H1 (cell line): ENCODE measurements at places on chromosomes 6 and 20.

DNA sequence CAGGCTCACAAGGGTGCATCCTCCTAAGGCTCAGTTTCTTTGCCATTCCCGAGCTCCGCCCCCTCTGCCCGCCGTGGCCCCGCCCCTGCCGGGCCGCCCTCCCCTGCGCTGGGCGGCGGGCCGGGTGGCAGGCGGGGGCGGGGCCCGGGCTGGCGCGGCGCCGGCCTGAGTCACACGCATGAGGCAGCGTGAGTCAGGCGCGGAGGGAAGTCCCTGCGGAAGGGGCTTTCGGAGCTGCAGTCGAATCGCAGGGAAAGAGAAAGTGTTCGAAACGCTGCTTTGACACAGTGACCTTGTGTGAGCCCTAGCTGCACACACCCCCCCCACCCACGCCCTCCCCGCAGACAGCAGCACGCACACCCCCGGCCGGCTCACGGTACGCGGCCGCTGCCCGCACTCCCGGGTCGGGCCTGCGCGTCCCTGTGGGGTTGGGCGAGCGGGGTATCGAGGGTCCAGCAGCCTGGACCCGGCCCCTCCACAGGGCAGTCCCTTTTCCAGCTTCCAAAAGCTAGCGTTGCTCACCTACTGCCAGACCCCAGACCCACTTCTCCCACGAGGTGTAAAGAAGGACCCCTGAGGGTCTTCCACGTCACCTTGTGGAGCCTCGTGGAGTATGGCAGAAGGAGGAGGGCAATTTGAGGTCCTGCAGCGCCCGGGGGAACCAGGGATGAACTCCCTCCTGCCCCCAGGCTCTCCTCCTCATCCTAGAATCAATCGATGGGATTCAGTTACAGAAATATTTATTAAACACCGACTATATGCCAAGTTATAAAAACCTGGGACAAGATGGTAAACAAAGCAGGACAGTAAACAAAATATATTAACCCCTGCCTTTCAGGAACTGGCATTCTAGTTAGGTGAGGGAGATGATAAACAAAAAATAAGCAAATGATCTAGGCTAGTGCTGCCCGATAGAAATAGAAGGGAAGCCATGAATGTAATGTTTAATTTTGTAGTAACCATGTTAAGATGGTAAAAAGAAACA, 12.4 kb upstream of the HMGA1 start:
- peak; percentile 95 for DNase-seq

- no peak for DNase-seq
These were observed 74.4 kb downstream of the PRL start for GRCh38 chr6:22222469-22222868.

DNA sequence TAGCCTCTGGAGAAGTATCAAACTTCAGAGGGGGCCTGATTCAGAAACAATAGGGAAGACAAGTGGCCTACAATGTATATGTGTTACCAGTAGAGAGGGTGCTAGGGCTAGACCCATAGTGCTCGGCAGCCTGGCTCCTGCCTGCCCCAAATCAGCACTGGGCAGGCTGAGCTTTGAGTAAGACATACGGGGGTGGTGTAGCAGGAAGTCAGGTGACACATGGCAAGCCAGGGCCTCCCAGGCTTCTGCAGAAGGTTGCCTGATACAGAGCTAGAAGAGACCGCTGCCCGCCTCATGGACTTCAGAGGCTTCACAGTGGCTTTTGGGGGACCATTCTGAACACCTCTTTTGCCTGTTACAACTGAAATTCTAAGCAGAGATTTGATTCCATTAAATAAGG, 43.4 kb downstream of the RALY start:
- DNase-seq = no peak

DNA sequence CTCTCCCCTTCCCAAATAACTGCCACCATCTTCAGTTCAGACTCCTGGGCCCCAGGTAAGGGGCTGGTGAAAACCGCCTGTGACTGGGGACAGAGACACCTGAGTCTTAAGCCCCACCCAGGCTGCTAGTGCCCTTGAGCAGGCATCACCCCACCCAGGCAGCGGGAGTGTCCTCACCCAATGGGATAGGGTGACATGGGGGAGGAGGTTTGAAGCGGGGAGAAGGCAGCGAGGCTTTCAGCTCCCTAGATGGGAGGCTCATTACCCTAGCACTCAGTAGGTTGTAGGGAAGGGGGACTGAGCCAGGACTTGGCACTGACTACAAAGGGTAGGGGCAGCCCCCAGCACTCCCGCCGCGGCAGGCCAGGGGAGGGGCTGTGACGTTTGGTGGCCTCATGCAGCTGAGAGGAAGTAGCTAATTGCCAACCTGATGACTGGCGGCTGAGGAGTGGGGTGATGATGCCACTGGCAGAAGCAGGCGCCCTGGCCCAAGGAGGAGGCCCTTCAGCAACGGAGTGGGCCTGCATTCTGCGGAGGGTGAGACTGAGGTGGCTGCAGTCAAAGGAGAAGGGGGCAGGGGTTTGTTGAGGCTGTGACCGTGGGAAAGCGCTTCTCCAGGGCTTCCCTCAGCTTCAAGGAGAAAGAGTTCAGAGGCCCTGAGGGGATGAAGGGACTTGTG, 126.9 kb downstream of the MRPL14 start:
- no peak for DNase-seq

- no peak for DNase-seq
These were observed 213.5 kb downstream of the RFPL4B start for GRCh38 chr6:112560651-112561050.

DNA sequence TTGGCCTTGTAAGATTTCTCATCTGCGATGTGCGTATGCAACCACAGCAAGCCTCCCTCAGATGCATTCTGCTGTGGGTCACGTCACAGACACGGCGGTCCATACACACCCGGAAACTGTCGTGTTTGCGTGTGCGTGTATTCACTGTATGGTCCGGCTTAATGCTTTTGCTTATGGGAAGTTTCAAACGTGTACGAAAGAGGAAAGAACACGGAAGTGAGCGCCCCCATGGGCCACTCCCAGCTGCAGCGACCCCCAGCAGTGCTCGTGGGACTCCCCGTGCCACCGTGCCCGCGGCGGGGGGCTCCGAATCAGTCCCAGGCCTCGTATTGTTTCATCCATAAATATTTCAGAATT, 10.2 kb downstream of the DLL1 start:
- no peak for DNase-seq

- DNase-seq = no peak
These were observed 13.2 kb upstream of the AHCY start for GRCh38 chr20:34316196-34316814.

- no peak for DNase-seq
These were observed at the start of gene KCNK15 for GRCh38 chr20:44745598-44746366. KCNK15 (plus strand) TSS chr20:44745865; CDS start chr20:44745911, 46 bp downstream.

GRCh38 chr6:145380186-145380585, 355.1 kb downstream of the EPM2A start:
- no peak for DNase-seq

- peak; percentile 33 for DNase-seq
These were observed 26.7 kb downstream of the GPX6 start for GRCh38 chr6:28488916-28489365.

DNA sequence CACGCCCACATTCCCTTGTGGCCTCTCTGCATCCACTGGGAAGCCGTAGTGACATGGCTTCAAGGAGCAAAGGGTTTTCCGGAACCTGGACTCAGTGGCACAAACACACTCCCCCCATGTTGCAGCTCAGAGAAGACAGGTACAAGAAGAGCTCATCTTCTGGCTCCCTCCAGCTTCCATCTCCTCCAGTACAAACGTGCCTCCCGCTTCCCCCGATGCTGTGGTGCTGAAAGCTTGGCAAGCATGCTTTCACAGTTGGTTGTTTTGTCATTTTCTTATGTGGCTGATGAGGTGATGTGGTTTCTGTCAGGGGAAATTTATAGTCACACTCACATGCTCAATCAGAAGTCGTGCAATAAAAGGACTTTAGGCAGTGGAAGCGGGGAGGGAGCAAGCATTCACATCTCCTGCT, 258.5 kb downstream of the KIF16B start:
- DNase-seq = no peak

- no peak for DNase-seq
These were observed 91.7 kb downstream of the COL19A1 start for GRCh38 chr6:69957985-69958559.

GRCh38 chr20:58012731-58013510, 215.5 kb downstream of the ANKRD60 start:
- DNase-seq = no peak

DNA sequence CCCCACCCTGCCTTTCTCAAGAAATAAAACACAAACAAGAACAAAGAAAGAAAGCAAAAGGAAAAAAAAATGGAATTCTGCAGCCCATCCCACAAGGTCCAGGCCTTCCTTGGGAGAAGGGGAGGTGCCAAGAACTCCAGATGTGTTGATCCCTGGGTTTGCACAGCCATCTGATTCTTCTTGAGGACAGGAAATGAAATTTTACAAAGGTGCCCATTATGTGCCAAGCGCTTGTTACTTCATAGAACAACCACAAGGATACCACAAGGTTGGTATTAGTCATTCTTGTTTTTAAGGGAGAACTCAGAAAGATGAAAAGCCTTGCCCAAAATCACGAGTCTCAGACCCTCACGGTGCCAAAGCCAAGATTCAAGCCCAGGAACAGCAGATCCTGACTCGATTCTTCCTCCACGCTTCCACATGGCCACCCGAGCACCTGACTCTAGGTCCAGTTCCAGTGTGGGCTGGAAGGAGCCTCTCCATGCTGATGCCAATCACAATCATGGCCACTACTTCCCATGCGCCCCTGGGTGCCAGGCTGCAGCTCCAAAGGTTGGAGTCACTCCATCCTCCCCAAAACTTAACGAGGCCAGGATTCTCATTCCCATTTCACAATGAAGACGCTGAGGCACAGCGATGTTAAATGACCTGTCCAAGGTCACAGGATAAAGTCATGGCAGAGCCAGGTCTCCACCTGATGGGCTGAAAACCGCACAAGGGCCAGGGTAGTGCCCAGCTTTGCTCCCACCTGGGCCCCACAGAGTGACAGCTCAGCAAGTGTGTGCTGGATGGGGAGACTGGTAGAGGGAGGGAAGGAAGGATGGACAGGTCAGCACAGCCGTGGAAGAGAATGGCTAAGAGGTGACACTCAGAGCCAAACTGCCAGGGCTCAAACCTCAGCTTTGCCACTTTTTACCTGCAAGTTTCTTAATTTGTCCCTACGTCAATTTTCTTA, 66.7 kb upstream of the TOP1 start:
- DNase-seq = no peak

DNA sequence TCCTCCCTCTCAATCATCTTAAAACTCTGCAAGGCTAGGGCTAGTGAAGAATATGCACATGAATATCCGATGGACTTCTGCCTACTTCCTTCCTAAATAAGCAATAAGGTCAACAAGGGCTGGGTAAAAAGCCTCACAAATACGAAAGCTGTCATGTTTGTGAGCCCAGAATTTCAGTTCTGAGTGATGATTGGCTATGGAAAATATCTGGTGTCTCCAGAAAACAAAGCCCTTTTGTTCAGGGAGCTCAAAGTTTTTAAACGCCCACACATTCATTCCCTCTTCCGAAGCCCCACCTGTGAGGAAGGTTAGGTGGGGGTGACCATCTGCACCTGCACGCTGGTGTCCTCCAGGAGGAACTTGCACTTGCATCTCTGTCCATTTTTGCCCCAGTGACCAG, 126.9 kb upstream of the ARMC2 start:
- DNase-seq = no peak

GRCh38 chr6:133997267-133997666, 44.2 kb downstream of the TBPL1 start:
- no peak for DNase-seq

GRCh38 chr6:98833307-98834059, 891 bp upstream of the POU3F2 start:
- no peak for DNase-seq

DNA sequence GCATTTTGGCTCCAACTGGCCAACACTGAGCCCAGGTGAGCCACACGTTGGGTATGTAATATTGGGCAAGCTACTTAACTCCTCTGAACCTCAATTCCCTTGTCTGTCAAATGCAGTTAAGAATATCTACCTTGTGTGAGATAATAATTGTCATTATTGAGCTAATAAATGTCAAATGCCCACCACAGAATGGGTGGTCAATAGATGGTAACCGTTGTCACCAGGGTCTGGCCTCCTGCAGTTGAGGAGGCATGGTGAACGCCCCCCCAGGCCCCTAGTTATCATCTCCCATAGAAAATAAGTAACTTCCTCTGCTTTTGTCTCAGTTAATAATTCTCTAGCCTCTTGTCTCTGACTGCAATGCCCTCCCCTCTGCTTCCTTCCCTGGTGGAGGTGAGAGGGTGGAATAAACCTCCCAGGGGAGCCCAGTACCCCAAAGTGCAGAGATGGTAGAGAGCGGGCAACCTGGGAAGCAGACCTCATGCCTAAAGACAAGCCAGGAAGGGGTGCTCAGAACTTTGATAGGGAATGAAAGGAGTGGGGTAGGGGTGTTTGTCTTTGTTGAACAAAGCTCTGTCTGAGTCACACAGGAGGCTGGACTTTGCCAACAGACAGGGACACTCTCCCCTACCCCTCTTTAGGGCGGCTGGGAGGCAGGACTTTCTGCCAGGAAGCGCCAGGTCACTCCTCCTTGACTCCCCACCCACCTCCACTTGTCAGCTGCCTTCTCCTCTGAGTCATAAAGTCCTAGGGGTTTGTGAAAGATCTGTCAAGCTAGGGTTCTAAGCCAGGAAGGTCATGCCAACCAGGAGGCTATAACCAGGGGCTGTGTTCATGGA, 1.3 kb upstream of the UNC5CL start:
- no peak for DNase-seq

GRCh38 chr20:14264869-14265268, 72.5 kb downstream of the FLRT3 start:
- no peak for DNase-seq

GRCh38 chr6:13362412-13362811, 34.1 kb upstream of the TBC1D7 start:
- DNase-seq = no peak

DNA sequence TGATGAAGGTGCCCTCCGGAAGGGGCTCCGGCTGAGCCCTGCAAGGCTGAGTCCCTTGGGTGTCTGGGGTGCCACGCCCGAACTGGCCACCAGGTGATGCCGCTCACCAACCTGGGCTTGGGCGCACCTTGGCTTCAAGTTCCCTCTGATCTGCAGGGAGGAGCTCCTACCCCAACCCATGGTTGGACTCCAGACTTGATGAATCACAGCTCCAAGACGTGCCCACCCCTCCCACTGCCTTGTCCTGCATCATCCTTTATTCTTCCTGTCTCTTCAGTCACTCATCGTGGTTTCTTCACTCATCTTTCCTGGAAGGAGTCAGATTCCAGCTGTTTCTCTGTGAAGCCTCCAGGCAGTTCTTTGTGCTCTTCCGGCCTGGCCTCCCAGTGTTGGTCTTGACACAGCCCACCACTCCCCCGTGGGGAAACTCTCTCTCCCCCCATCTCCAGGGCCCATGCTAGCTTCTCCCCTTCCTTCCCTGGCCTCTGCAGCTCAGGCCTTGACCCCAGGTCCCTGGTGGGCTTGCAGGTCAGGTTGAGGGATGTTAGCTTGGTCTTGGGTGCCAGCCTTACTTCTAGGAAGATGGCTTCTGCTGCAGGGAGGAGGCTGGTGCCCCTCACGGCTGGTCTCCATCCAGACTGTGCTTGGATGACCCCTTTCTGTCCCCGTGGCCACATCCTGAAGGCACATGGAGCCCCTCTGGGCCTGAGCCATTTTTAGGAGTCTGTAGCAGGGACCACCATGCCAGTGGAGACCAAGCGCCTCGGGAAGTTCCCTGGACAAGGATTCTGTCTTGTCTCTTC, 2.6 kb upstream of the ZBP1 start:
- DNase-seq = peak; percentile 90

- DNase-seq = no peak
These were observed 40.2 kb upstream of the DDR1 start for GRCh38 chr6:30844118-30844535.
